ENCODE measurements at places on chromosomes 16 and 17.

GRCh38 chr17:41967921-41968578, 1.5 kb downstream of the CNP start:
- no peak for DNase-seq

DNA sequence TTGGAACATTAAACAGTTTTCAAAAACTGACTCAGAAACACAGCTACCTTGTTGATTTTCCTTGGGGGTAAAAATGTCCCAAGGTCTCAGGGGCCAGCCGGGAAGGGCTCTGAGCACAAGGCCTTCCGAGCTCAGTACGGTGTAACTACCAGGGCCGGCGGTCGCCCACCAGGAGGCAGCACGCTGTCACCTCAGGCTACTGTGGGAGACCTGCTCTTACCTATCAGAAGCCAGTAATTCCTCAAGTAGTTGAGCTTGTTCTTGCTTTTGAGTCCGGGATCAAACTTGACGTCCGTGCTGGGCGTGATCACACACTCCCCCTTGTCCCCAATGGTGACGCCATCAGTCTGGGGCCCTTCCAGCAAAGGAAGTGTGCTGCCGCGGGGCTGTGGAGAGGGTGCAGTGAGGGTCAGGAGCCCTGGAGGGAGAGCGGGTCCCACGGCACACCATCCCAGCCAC, 43.4 kb upstream of the ICAM2 start:
- DNase-seq = peak; percentile 64

DNA sequence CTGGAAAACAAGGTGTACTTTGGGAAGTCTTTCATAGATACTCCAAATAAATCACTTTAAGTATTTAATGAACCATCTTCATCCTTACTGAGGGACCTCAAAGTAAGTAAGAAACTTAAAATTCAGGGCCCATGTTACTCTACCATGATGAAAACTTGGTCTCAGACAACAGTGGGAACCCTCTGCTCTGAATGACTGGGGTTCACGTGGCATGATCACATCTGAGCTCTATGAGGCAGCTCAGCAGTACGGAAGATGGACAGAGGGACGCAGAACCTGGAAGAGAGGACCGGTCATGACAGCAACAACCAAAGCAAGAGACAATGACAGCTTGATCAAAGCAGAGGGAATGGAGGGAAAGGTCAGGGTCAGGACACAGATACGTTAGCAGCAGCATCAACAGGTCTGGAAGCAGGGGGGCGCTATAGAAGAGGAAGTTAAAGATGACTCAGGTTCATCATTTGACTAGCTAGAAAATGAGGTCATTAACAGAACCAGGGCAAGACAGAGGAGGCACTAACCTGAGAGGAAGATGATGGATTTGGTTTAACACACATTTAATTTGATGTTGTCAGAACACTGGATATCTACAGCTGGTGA, 9.5 kb downstream of the XPO6 start:
- no peak for DNase-seq

DNA sequence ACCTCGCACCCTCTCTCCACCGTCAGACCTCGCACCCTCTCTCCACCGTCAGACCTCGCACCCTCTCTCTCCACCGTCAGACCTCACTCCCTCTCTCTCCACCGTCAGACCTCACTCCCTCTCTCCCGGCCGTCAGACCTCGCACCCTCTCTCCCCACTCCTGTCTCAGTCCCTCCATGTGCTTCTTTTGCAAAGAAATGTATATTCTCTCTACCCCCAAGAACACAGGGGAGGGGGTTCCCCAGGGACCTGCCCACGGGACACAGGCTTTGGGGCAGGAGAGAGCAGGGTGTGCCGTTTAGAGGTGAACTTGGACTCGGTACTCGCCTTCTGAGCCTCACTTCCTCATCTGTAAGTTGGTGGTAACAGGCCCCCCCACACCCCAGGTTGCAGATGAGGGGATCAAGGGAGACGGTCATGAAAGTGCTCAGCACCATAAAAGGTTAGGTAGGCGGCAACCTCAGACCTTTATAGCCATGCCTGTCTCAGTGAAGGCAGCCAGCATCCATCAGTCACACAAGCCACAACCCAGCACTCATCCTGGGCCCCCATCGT, 63.7 kb downstream of the RPH3AL start:
- no peak for DNase-seq

- no peak for DNase-seq
These were observed 255.4 kb upstream of the CACNG5 start for GRCh38 chr17:66579556-66579955.

DNA sequence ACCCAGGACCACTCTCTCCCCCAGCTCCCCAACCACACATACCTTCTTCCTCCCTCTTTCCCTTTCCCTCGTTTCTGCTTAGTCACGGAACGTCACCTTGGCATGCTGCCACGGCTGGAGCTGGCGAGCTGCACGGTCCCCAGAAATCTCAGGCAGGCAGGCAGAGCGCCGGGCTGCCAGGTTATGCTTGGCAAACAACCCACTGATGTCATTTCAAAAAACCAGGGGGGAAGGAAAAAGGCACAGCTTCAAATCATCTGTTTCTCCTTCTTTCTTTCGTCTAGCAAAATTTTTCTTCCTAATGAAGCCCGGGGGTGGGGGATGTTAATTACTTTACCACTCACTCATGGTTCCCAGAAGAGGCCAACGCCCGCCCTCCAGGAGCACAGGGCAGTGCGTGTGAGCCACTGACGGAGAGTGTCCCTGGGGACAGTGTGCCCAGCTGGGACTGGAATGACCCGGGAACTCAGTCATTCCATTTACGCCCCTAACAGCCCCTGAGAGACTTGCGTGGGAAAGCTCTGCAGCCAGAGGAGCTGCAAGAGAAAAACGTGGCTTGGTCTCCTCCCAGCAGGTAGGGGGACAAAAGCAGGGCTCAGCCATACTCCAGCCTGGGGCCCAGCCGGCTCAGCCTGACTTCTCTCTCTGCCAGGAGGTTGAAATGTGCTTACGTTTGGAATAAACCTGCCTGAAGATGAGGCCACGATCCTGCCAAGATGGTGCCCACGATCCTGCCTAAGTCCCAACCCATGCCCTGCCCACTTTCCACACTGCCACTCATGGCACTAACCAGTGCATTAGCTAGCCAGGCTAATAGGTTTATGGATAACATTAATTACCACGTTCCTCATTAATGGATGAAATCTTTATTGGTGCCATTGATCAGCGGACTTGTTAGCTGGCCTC, 198.9 kb downstream of the ZFHX3 start:
- no peak for DNase-seq

DNA sequence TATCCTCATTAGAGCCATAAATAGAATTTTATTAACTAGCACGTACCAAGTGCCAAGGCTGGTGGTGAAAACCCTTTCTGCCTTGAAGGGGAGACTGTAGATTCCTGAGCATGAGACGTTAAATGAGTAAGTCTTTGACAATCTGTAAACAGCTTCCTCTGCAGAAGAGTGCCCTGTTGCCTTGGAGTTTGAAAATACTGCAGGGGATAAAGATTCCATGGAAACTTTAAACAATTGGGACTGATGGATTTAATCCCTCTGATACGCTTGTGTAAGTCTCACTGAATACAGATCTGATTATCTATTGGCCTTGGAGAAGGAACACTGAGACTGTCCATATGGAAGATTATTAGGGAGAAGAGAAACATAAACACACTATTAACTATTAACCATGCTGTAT, 1053.4 kb upstream of the RBFOX1 start:
- DNase-seq = no peak

- no peak for DNase-seq
These were observed 333.8 kb downstream of the HAPSTR1 start for GRCh38 chr16:9425236-9425635.

GRCh38 chr16:66372898-66373155, 6.3 kb downstream of the CDH5 start:
- DNase-seq = no peak

GRCh38 chr17:65279456-65279855, 142.3 kb downstream of the RGS9 start:
- DNase-seq = no peak

GRCh38 chr16:84700446-84701300, 873 bp downstream of the USP10 start:
- DNase-seq = peak; percentile 26

DNA sequence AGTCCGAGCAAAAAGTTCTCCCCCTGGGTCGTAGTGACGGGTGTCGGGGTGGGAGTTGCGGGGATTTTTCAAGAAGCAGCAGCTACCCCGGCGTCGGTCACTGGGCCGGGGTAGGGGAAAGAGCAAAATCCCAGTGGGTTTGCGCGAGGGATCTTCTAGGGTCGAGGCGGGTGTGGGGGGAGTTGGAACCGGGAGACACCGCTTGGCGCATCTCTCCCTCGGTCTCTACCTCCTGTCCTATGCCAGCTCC, 2.3 kb upstream of the UBTF start:
- no peak for DNase-seq

- DNase-seq = no peak
These were observed 39.1 kb downstream of the OR1D5 start for GRCh38 chr17:3024346-3024745.

- DNase-seq = no peak
These were observed 43.0 kb downstream of the MYO18A start for GRCh38 chr17:29136998-29137730.

- DNase-seq = peak; percentile 26
These were observed 76.1 kb downstream of the RAI1 start for GRCh38 chr17:17757391-17757791.

All from stimulated activated CD4-positive, alpha-beta T cell treated with anti-CD3 and anti-CD28 coated beads, Interleukin-4, amount 100 ng/mL, for 1 hour (primary cell).